ENCODE measurements at places on chromosomes 5 and 9. TPM values are rescaled to one million over a fixed set of nuclear protein-coding genes. Genes with fewer than 3 reads are reported as not detected.

DNA sequence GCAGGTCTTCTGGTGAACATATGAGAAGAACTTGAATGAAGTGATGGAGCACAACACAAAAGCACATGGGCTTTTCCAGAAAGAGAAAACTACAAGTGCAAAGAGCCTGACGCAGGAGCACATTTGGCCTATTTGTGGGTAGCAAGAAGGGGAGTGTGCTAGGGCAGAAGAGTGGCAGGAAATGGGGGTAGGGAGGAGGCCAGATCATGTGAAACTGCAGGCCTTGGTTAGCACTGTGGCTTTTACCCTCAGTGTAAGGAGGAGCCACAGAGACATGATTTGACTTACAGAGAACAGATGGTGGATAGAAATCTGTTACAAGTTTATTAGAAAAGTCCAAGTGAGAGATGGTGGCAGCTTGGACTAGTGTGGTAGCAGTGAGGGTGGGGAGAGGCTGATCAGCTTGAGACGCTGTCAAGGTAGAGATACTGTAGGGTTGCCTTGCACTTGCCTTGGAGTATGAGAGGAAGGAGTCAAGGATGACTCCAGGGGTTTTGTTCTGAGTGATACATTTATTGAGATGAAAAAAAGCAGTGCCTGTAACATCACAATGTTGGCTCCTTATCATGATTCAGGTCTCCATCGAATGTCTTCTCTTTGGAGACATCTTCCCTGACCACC lies 126.7 kb downstream of the PPP2R2B start:
- H3K27me3 ChIP-seq, result no peaks in the 10 kb centered on the region
- no peak overlapping the region for H3K4me3 ChIP-seq
- no peaks in the 10 kb centered on the region for H3K36me3 ChIP-seq
- DNase-seq, result no peak
- H3K27ac ChIP-seq, result no peak overlapping the region
- no peaks in the 10 kb centered on the region for H3K4me1 ChIP-seq

Gene CTXN3
- total RNA-seq, result not detected

- peaks cover 40% of the 10 kb centered on the region for H3K36me3 ChIP-seq
- H3K4me3 ChIP-seq, result no peak overlapping the region
- H3K4me1 ChIP-seq, result peaks cover 66% of the 10 kb centered on the region
- peak overlapping the region; percentile 76 for H3K27ac ChIP-seq
- H3K27me3 ChIP-seq, result no peaks in the 10 kb centered on the region
- DNase-seq, result no peak
Observed at GRCh38 chr9:128116104-128117083, 11.1 kb downstream of the PTGES2 start.

Gene GOLGA2
- total RNA-seq, result 91.3 TPM

DNA sequence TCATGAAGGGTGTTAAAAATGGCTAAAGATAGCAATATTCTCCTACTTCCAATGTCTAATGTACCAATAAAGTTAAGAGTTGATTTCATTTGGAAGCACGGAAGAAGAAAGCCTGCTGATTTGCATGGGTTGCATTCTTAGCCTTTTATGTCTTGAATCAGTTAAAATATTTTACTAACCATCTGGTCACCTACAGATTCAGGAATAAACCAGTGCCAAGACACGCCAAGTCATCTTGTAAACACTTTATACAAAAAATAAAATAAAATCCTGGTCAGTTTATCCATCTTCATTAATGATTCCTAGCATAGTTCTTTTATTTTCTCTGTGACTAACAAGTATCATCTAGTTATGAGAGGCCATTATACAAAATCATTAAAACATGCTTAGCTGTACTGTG lies 1031.6 kb upstream of the WWC1 start:
- H3K4me3 ChIP-seq, result no peak overlapping the region
- no peaks in the 10 kb centered on the region for H3K36me3 ChIP-seq
- no peak for DNase-seq
- H3K27me3 ChIP-seq, result no peaks in the 10 kb centered on the region

- H3K36me3 ChIP-seq, result no peaks in the 10 kb centered on the region
- H3K27me3 ChIP-seq, result no peaks in the 10 kb centered on the region
- no peak for DNase-seq
- H3K4me3 ChIP-seq, result no peak overlapping the region
- H3K4me1 ChIP-seq, result peaks cover 13% of the 10 kb centered on the region
- no peak overlapping the region for H3K27ac ChIP-seq
Observed at GRCh38 chr5:134119720-134120119, 5.2 kb downstream of the TCF7 start.

GRCh38 chr5:180291234-180291940 lies 496 bp downstream of the MAPK9 start:
- H3K27me3 ChIP-seq, result no peaks in the 10 kb centered on the region
- peak overlapping the region; percentile 51 for H3K27ac ChIP-seq
- peak overlapping the region; percentile 93 for H3K4me3 ChIP-seq
- H3K36me3 ChIP-seq, result peaks cover 10% of the 10 kb centered on the region
- H3K4me1 ChIP-seq, result peaks cover 37% of the 10 kb centered on the region

DNA sequence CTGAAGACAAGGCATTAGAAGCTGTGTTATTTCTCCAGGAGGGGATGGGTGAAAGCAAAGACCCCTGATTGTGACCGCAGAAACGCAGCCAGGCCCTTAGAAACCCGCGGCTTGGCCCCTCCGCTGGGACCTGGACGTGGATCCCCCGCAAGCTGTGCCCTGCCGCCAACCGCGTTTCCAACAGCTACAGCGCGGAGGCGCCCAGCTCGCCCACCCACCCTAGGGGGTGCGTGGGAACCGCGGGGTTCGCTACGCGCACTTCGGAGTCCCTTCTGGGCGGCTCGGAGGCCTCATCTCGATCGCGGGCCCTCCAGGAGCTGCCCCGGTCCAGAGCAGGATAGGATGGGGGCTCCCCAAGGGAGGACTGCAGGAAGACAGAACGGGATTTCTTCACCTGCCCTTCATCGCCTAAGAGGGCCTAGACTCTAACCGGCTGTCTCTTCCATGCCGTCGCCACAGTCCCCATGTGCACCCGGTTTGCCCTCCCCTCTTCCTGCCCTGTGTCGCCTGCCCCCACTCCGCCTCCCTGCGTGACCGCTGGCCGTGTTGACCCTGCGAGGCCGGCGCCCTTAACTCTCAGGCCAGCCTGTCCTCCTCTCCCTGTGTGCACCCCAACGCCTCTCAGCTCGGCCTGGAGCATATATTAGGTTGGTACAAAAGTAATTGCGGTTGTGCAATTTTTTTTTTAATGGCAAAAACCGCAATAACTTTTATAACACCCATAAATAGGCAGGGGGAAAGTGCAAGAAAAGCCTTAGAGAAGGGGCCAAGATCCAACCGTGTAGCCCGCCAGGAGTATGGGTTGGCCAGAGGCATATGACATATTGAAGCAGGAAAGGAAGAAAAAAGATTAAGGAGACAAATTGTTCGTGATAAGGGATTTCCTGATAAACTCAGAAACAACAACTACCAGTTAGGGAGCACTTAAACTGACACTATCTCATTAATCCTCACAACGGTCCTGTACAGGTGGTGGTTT lies 68.1 kb upstream of the FREM1 start:
- DNase-seq, result no peak
- no peaks in the 10 kb centered on the region for H3K36me3 ChIP-seq
- H3K27me3 ChIP-seq, result no peaks in the 10 kb centered on the region
- no peak overlapping the region for H3K27ac ChIP-seq

- H3K36me3 ChIP-seq, result no peaks in the 10 kb centered on the region
- no peaks in the 10 kb centered on the region for H3K27me3 ChIP-seq
- no peak for DNase-seq
- H3K4me3 ChIP-seq, result no peak overlapping the region
- H3K4me1 ChIP-seq, result no peaks in the 10 kb centered on the region
- no peak overlapping the region for H3K27ac ChIP-seq
Observed at GRCh38 chr9:115587310-115587709, 469.4 kb upstream of the TNC start.

DNA sequence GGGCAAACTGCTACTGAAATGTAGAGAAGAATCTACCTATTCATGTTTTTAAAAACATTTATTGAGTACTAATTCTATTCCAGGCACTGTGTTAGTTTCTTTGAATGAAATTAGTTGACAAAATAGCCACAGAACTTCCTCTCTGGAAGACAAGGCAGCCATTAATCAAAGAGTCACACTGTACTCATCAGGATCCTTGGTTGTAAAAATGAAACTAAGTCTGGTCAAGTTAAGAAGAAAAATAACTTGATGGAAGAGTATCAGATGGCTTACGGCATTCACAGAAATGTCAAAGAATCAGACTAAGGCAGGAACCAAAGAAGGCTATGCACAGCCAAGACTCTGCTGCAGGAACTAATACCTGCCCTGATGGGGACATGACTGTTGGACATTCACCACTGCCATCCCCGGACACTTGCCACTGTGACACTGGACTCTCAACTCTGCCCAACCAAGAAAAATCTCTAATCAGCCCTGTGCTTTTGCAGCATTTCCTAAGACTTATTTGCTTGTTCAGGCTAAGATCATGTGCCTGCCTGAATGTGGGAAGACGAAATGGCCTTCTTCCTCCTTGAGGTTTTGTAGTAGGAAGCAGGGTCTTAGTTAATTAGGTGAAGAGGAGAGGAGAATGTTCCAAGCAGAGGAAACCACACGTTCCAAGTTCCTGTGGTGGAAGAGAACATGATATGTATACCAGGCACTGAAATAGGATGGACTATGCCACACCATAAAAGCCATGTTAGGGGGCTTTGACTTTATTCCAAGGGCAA lies 23.3 kb upstream of the NDUFB6 start:
- DNase-seq, result no peak
- no peaks in the 10 kb centered on the region for H3K27me3 ChIP-seq
- no peaks in the 10 kb centered on the region for H3K4me1 ChIP-seq
- no peak overlapping the region for H3K27ac ChIP-seq

DNA sequence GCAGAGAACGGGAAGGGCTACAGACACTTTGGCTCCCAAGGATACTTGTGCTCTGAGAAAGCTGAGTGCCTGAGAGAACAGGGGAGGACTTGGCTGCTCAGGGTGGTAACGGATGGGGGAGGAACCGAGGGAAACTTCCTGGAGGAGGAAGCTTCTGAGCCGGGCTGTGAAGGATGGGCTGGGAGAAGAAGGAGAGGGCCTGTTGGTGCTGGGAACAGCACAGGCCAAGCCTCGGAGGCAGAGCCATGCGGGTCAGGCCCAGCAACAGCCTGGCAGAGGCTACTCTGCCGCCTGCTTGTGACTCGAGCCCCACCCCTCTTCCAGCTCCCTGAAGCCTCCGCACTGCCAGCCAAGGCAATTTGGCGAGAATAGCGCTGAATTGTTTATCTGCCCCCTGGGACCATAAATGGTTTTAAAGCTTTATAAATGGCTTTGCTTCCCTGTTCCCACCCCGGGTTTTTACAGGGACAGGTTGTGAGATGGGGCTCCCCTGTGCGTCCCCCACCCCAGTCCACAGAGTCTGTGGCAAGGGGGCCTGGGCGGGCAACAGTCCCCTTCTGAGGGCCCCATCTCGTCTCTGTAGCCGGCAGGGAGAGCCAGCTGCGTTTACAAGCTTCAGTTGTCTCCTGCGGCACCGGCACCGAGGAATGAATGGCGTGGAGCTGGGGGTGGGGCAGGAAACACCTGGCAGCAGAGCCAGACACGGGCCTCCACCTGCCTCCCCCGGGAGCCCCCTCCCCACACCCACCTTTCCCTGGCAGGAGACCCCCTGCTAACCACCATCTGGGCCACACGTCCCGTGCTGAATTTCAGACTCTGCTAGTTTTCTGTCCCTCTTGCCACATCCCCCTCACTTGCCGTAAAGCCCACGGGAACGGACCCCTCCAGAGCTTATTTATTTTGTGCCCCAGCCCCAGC lies 24.4 kb downstream of the FAM163B start:
- DNase-seq, result no peak
- no peak overlapping the region for H3K27ac ChIP-seq
- peaks cover 23% of the 10 kb centered on the region for H3K27me3 ChIP-seq
- H3K4me3 ChIP-seq, result no peak overlapping the region
- H3K36me3 ChIP-seq, result no peaks in the 10 kb centered on the region

Gene PCDHB4
- not detected for total RNA-seq

Gene BHMT
- 0.16 TPM for total RNA-seq

Gene CEL
- total RNA-seq, result 3.0 TPM

DNA sequence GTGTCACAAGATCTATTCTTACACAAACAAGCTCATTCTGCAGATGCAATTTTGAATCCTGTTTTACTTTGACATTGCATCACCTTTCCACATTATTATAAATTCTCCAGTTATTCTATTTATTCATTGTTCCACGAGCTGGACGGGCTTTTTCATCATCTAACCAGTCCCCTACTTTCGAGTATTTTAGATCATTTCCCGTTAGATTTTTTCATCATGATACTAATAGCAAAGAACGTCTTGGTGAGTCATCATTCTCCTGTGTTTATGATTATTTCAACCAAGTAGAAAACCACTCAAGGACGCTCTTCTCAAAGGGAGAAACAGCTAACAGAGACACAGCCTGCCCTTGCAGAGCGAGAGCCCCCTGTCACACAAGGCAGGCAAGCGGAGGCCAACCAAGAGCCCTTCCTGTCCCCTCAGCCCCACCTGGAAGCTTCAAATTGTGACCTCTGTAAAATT lies 15.1 kb downstream of the BBLN start:
- H3K4me3 ChIP-seq, result no peak overlapping the region
- no peak for DNase-seq
- H3K4me1 ChIP-seq, result no peaks in the 10 kb centered on the region
- peak overlapping the region; percentile 5 for H3K27ac ChIP-seq
